AG04449 (cell line): ENCODE measurements at places on chromosomes 16 and 17.

DNA sequence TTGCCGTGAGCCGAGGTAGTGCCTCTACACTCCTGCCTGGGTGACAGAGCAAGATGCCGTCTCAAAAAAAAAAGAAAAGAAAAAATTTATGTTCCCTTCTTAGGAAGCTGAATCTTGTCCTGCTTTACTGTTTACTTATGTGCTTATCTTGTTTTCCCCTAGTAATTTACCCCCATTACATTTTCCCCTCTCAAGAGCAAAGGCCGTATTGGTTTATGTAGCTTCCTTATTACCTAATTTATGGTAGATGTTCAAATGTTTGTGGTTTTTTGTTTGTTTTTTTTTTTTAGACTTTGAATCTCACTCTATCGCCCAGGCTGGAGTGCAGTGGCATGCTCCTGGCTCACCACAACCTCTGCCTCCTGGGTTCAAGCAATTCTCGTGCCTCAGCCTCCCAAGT lies 10.3 kb upstream of the SLC52A1 start:
- DNase-seq = no peak

GRCh38 chr16:1553946-1554825 lies 20.7 kb downstream of the TMEM204 start:
- DNase-seq = no peak

- DNase-seq = no peak
These were observed 171.1 kb downstream of the ABCC12 start for GRCh38 chr16:47984669-47985068.

- no peak for DNase-seq
These were observed 18.4 kb downstream of the TOX3 start for GRCh38 chr16:52528393-52529065.
